ENCODE measurements at places on chromosomes 12 and 14.

DNA sequence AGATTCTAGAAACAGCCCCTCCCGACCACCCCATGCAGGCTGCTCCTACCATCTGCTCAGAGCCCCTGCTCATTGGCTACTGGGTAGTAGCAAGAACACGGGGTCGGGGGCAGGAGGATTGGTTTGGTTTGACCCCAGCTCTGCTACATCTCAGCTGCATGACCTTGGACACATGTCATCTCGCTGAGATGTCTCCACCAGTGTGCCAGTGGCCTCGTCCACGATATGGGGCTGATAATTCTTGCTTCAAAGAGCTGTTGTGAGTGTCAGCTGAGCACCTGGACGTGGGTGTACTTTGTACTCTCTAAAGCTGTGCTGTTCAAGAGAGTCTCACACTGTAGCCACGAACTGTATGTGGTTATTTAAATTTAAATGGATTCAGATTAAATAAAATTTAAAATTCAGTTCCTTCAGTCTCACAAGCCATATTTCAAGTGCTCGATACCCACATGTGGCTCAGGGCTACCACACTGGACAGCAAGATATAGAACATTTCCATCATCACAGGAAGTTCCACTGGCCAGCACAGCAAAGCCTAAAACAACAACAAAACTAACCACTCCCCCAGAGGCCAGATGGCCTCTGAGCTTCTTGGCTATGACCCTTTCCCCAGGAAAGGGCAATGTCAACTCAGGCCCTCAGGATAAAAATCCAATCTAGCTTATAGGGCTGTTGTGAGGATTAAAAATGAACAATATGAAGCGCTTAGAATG, 18.6 kb downstream of the LTBP2 start:
- DNase-seq: no peak

- no peak for DNase-seq
These were observed 25.0 kb downstream of the ELK3 start for GRCh38 chr12:96218989-96219678.

DNA sequence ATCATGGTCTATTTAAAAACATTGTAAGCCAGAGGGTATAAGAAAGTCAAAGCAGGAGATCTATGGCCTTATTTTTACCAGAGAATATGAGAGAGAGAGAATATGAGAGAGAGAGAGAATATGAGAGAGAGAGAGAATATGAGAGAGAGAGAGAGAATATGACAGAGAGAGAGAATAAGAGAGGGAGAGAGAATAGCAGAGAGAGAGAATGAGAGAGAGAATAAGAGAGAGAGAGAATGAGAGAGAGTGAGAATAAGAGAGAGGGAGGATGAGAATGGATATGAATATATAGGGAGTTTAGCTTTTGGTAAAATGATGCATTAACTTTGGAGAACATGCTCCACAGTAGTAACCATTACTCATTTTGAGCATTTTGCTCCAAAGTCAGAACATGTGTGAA, 48.0 kb upstream of the ALG10B start:
- DNase-seq: no peak

- DNase-seq: no peak
These were observed 175.0 kb downstream of the RAD51B start for GRCh38 chr14:67994531-67994930.

- no peak for DNase-seq
These were observed 88.3 kb downstream of the OTOGL start for GRCh38 chr12:80187660-80188090.

Measured in stimulated activated CD8-positive, alpha-beta memory T cell treated with anti-CD3 and anti-CD28 coated beads, Interleukin-2, amount 100 ng/mL, for 48 hours (primary cell).